ENCODE measurements at places on chromosomes 7 and 10.

GRCh38 chr10:983401-983800 lies 4.8 kb upstream of the GTPBP4 start:
- DNase-seq = no peak

- DNase-seq = no peak
Observed at GRCh38 chr7:21753071-21753470, 192.6 kb downstream of the CDCA7L start.

- DNase-seq = no peak
Observed at GRCh38 chr7:3168869-3169268, 125.2 kb upstream of the CARD11 start.

GRCh38 chr10:3077940-3078630 lies 10.7 kb downstream of the PFKP start:
- DNase-seq = no peak

DNA sequence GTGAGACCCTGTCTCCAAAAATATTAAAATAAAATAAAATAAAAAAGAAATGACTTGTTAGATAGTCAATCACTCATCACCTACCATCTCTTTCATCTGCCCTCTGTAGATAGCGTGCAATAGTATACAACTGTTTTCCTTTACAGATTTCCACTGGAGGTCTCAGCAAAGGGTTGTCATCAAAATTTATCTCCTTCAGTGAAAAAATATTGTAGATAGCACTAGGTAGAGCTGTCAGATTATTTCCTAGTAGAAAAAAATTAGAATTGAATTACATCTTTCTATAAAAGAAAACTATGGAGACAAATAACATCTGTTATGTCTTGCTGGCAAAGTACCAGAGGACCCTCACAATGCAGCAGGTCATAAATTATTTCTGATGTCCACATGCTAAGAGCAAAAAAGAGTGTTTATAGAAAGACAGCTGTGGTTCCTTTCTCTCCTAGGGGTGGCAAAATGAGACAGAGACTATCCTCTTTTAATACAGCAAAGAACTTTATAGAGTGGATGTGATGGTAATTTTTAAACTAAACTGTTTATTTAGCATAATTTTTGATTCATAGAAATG lies 16.3 kb upstream of the CYP51A1 start:
- DNase-seq = no peak

DNA sequence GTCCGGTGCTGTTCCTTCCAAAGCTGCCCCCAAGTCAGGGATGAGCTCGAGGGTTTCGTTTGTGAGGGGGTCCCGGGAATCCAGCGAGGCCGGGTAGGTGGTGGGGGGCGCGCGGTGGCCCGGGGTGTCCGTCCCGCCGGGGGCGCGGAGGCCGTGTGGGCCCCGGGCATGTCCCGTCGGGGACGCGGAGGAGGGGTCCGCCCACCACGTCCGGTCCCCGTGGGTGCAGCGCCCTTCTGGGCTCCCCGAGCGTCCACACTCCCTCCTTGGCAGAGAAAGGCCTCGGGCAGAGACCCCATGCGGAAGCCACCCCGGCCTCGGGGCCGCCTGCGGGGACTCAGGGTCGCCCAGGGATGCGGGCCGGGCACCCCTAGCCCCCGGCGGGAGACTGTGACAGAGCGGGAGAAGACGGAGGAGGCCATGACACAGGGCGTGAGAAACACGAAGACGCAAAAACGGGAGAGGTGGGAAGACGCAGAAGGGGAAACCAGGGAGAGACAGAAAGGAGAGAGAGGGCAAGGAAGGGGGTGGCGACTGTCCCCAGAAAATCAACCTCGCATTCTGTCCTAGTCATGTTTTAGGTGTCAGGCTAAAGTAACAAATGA lies 640 bp upstream of the ZNF425 start:
- DNase-seq = peak; percentile 60

Data from H54 (cell line).